ENCODE measurements at places on chromosomes 11 and 22. TPM values are rescaled to one million over a fixed set of nuclear protein-coding genes. Genes with fewer than 3 reads are reported as not detected.

- peak; percentile 94 for DNase-seq
Observed at GRCh38 chr22:32020117-32020516, 22.9 kb upstream of the SLC5A1 start.

GRCh38 chr11:74950374-74950969 is 1.4 kb downstream of the SPCS2 start:
- DNase-seq = no peak

GRCh38 chr11:69102732-69103615 is 52.8 kb upstream of the SMIM38 start:
- DNase-seq = no peak

DNA sequence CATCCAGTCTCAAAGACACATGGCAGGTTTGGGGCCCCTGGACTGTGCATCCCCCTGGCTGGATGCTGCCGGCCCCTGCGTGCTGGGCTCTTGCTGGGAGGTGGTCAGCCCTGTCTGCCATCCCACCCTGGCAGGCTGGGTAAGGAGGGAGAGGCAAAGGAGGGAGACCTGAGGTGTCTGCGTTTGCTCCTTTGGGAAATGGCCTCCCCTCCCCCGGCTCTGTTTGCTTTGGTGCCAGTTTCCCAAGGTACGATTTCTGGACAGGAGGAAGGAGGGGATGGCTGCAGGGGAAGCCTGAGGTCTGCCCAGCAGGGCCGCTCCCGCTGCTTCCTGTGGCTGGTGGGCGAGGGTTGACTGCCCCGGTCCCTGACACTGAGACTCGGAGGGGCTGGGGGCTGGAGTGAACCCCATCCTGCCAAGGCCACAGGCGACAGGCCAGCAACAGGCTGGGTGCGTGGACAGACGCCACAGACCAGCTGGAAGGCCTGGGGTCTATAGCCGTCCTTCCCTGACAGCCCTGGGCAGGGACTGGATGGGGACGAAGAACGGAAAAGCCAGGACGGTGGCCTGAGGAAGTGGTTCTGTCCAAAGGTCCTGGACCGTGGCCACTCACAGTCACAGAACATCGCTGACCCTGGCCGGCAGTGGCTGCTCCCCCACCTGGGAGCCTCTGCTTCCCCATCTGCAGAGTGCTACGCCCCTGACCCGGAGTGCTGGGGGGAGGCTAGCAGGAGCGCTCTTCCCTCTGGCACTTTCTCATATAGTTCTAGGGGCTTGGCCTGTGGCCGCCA is 38.0 kb downstream of the OSBPL5 start:
- no peak for DNase-seq

DNA sequence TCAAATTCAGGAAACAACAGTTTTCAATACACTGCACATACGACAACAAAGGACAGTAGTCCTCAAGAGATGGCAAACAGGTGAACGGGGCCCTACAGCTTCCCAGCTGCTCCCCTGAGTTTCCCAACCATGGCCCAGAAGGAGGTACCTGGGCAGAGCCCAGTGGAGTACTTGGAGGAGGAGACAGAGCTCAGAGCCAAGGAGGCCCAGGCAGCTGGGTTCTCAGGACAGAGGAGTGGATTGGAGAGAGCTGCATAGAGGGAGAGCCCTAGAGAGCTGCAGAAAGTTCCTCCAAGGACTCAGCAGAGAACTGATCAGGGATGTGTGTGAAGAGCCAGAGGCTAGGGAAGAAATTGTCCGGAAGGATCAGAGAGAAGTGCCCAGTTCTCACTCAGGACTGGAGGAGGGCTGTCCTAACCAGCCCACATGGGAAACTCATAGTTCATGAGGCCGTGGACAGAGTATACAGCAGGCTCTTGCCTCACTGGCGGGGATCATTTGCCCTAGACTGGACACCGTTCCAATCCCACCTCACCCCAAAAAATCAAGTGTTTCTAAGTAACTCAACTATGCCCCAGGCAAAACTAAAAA is 7.6 kb upstream of the ASCL2 start:
- DNase-seq = no peak

GRCh38 chr11:134756811-134757540 is 344.9 kb upstream of the B3GAT1 start:
- DNase-seq = no peak

DNA sequence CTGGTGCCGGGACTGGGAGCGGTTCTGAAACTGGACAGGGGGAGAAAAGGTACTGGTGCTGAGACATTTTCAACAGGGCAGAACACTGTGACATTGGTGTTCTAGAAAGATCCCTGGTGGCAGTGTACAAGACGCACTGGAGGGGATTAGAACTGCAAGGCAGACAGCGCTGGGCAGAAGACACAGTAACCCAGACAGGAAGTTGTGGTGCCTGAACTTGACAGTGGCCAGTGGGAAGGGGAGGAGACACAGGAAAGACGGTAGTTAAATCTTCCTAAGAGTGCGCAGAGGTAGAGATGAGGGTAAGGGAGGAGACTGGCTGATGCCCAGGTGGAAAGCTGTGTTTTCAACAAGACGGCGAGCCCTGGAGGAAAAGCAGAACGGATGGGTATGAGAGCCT is 24.5 kb downstream of the FAM227A start:
- DNase-seq = no peak

DNA sequence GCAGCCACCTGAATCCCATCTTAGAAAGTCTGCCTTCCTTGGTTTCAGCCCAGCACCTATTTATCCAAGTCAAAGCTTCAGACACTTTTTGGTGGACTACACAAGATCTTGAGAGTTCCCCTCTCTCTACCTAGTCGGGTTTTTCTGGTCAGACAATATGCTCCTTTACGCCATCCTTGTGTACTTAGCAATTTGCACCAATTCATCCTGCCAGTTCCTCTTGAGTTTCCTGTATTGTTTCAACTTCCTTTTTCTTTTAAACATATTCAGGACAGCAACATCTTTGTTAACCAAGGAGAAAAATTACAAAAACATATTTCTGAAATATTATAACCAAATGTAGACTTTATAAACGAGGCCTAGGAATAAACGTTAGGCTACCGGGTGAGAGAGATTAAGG is 368.2 kb upstream of the CADM1 start:
- no peak for DNase-seq

DNA sequence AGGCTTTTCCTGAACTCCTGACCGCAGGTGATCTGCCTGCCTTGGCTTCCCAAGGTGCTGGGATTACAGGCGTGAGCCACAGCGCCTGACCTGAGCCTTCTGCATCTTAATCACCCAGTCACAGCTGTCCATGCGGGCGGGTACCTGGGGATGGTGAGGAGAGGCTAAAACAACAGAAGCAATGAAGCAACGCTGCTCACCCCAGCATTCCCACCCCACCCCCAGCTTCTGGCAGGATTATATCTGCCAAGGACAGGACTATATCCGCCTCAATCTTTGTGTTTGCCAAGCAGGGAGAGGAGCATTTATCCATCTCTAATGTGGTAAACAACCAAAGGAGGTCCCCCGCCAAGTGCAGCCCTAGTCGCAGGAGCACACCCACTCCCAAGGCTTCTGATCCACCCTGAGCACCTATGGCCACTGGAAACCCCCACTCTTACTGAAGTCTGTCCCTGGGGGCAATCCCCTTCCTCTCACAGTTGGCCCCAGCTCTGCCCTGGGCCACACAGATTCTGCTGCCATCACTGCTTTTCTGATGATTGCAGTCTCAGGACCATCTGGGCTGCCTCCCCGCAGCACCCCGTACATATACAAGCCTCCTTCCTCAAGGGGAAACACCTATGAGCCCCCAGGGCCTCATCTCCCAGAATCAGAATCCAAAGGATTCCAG is 8.8 kb upstream of the LGALS2 start:
- DNase-seq = no peak

DNA sequence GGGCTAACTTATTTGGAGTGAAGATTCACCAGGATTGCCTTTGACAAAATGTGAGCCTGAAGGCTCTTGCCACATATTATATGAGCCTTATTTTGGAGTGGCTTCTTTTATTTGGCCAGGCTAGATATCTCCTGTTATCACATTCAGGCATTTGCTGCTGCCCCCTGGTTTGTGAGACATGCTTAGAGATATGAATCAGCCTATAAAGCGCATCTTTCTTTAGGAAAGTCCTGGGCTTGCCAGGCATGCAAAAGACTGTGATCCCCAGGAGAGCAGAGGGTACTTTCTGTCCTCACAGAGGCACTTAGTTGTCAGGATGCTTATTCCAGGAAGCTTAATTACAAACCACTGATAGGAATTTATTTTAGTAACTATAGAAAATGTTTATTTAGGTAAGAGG is 333.3 kb downstream of the FAT3 start:
- DNase-seq = no peak

DNA sequence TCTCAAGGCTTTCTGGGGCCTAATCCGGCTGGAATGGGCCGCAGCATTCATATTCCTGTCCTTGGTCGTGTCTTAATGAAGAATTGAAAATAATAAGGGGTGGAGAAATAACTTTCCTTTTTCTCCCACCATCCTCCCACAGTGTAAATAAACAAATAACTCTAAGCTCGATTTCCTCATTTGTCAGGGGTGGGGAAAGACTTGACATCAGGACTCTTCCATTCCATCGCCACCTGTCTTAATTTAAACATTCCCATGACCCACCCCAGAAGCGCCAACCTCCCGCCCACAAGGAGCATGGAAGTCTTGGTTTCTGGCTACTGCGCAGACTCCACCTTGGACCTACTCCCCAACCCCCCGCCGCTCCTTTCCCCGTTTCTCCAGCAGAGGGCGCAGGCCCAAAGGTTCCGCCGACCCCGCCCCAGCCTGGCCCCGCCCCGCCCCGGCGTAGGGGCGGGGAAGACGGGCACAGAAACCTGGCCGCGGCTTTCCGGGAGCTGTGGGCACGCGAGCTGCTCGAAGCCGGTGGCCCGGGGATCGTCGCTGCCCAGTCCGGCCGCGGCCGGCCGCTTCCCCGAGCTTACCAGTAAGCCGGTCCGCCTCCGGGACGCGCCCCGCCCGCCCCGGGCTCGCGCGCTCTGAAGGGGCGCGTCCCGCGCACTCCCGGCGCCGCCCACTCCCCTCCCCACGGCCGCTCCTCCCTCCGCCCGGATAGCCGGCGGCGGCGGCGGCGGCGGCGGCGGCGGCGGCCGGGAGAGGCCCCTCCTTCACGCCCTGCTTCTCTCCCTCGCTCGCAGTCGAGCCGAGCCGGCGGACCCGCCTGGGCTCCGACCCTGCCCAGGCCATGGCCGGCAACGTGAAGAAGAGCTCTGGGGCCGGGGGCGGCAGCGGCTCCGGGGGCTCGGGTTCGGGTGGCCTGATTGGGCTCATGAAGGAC is at the start of gene CBL:
Gene CBL (plus strand): TSS at position 766 of the 937 bp plus-strand sequence. CDS start 79 bp downstream, at position 845.
- peak; percentile 61 for DNase-seq

DNA sequence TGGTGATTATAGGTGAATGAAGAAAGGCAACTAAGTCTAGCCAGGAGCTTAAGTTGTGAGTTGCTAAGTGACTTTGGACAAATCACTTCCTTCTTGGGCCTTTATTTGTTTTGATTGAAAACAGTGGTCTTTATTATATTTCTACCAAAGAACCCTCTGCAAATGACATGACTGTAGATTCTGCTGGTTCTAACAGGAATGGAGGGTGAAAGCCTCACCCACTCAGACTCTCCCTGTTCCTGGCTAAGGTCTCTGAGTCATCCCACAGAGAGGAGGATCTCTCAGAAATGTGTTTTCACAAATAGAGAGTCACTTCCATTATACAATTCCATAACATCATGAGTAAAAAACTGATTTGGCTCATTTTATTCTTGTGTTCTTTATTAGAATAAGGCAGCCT is 583.9 kb upstream of the LRRC4C start:
- DNase-seq = peak; percentile 7

- DNase-seq = no peak
Observed at GRCh38 chr22:37681556-37682049, 4.5 kb upstream of the NOL12 start.

GRCh38 chr22:40331706-40332105 is 14.6 kb upstream of the ADSL start:
- no peak for DNase-seq

DNA sequence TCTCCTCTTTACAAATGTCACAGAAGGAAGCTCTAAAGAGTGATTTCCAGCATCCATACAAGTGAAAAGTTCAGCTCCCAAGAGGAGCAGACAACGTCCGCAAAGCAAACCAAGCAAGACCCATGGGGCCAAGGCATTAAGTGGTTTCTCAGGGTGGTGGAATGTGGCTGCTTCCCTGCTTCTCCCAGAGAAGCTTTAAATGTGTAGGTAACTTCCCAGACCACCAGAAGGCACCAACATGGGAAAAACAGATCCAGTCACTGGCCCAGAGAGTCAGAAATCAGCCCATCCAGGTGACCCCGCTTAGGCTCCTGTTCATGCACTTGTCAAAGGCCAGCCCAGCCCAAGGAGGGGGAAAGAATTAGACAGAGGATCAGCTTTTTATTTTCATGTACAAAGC is 13.3 kb upstream of the PHF21A start:
- DNase-seq = no peak

- DNase-seq = no peak
Observed at GRCh38 chr11:128525411-128526243, 61.7 kb downstream of the ETS1 start.

DNA sequence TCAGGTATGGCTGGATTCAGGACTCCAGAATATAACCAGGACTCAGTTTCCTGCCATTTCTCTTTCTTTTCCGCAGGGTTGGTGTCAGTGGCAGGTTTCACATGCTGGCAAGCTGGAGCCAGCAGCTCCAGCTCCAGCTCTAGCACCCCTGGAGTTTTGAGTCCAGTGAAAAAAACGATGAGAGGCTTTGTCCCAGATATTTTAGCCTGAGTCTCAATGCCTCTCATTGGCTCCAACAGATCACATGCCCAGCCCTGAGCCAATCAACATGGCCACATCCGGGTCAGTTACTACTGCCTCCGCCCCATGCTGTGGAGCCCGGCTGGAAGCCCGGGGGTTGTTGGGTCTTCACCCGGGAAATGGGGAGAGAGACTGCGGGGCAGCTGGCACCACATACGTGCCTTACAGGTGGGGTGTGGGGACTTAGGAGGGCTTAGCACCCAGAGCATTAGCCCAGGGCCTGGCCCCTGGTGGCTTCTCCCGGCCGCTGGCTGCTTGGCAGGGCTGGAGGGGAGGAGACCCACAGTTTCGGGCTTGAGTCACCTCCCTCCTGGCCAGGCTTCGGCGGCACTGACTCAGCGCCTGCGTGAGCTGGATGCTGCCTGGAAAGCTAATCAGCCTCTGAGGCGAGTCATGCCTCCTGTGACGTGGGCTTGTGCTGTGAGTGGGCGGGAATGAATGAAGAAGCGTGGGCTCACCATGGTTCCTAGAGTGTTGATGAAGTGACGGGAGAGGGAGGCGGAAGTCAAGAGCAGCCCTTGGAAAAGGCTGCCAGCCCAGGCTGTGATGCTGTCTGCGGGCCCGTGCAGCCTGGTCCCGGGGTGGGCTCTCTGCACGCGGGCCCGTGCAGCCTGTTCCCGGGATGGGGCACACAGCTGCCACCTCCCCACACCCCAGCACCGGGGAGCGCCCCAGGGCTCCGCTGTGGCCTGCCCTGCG is 15.3 kb upstream of the MRTFA start:
- DNase-seq = peak; percentile 98

OR6T1 gene
- total RNA-seq = not detected

OR2AT4 gene
- total RNA-seq = not detected

TESMIN gene
- total RNA-seq = 3.8 TPM

IGF2 gene
- 8.7 TPM for total RNA-seq

PLEKHB1 gene
- total RNA-seq = 7.1 TPM

FGF19 gene
- not detected for total RNA-seq

PIM3 gene
- 77.3 TPM for total RNA-seq
